ENCODE measurements at places on chromosomes 13 and 19.

GRCh38 chr19:1168572-1169410 lies 5.3 kb downstream of the SBNO2 start:
- DNase-seq: peak; percentile 90

- DNase-seq: peak; percentile 57
Observed at GRCh38 chr19:47228168-47228936, 2.6 kb downstream of the BBC3 start.

- DNase-seq: no peak
Observed at GRCh38 chr19:19742773-19743172, 9.9 kb upstream of the ZNF14 start.

DNA sequence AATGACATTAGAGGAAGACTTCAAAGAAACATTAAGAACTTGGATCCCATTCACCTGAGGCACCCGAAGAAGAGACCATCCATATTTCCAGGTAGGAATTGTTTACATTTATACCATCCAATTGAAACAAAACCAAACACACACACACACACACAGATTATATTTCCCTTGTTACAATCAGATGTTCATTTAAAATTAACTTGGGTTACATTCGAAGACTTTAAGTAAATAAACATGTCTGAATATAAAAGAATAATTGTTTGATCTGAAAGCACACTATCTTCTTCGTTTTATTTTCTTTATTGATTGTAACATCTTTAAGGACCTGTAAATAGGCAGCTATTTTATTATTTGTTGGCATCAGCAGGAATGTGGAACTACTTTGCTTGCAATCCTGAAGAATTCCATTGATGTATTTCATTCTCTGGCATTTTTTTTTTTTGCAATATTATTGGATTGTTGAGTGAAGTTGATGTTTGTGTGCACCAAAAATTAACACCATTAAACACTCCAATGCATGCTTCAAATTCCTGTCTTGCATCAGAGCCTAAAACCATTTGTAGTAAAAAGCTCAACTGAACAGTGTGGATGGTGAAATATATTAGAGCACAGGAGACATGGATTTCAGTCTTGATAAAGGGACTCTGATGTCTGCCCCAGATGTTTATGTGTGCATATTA lies 85.3 kb upstream of the FRY start:
- DNase-seq: peak; percentile 78

- DNase-seq: peak; percentile 62
Observed at GRCh38 chr19:5578097-5578846, 10.5 kb upstream of the TINCR start.

DNA sequence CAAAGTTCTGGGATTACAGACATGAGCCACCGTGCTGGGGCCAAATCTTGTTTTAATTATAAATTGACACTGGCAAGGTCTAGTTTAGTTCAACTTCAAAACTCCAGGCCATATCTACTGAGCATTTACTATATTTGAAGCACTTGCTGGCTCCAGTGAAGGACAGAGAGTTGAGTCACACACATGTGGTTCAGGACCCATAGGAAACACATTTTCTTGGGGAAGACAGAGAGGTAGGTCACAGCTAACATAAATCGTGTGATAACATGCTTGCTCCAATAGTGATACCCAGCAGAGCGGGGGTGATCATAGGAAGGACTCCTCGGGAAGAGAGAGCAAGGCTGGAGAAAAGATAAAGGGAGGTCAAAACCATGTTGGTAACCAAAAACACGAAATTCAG lies 170.6 kb upstream of the TSC22D1 start:
- DNase-seq: peak; percentile 28

GRCh38 chr19:12244370-12244769 lies 50.3 kb downstream of the ZNF44 start:
- peak; percentile 1 for DNase-seq

DNA sequence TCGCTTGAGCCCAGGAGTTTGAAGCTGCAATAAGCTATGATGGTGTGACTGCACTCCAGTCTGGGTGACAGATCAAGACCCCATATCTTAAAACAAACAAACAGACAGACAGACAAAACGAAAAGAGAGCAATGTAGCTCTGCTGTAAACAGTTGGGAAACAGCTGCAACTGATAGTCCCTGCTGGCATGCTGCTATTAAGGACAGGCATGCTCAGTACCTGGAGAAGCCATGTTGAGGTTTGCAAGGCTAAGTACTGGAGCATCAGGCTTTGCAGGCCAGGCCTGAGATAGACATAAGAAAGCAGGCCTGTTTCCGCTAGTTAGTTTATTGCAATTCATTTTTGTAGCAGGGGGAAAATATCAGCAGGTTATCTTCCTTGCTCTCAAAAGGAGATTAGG lies 16.2 kb upstream of the OBI1 start:
- no peak for DNase-seq

DNA sequence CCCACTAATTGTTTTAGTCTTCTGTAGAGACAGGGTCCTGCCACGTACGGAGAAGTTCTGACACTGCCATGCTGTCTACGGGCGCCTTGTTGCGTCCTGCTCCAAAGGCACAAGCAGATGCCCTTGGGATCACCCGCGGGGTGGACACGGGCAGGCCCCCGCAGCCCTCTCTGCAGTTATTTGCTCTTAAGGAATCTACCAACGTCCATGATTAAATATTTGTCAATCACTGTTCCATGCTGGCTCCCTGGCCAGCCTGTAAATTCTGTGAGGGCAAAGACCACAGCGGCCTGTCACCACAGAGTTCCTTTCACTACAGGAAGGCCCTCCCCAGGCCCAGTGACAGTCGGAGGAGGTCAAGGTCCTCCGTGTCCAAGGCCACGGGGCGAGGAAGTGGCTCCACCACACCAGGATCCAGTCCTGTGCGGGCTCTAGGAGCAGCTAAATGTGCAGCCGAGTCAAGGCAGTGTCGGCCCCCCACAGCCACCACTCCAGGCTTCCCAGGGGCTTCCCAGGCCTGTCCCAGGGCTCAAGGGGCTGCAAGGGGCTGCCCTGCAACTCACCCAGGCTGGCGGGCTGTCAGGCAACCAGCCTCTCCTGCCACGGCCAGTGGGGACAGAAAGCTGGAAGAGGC lies 2.1 kb downstream of the RNF126 start:
- DNase-seq: no peak

GRCh38 chr13:95571941-95572340 lies 19.4 kb downstream of the CLDN10 start:
- DNase-seq: no peak

DNA sequence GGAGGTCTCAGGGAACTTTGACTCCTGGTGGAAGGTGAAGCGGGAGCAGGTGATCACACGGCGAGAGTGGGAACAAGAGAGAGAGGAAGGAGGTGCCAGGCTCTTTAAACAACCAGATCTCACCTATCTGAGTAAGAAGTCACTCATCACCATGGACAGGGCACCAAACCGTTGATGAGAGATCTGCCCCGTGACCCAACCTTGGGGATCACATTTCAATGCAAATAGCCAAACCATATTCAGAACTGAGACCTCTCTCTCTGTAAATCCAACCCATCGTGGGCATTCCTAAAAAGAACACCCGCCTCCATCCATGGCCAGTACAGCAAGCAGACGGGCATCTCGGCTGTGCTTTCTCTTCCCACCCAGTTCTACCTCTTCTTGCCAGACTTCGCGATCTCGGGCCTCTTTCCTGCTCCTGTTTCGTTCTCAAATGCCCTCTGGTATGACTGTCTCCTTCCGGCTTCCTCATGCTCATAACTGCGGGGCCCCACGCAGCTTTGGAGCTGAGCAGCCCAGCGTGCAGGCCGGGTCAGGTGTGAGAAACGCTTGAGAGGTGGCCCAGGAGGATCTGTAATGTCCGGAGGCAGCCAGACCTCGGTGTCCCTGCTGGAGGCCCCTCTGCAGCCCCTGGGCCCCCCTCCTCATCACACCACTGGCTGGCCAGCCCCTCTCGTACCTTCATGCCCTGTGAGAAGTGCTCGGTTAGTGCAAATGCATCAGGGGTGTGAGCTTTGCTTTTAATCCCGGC lies 97.0 kb upstream of the GPR183 start:
- DNase-seq: no peak

DNA sequence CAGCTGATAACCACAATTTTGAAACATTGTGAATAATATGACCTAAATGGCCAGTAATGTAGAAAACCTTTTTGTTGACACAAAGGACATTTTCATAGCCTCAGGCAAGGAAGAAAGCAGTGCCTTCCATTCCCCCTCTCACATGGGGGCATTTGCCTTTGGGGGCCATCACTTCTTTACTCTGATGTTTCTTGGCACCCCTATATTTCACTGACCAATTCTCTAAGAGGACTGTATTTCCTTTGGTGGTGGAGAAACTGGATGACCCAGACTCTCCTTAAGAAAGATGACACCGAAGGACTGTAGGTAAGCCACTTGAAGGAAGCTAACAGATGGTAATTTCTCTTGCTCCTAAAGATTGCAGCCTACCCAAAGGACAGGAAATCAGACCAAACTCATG lies 254.6 kb downstream of the DCLK1 start:
- DNase-seq: peak; percentile 11

- DNase-seq: no peak
Observed at GRCh38 chr19:36198119-36198518, 16.3 kb downstream of the ZNF565 start.

DNA sequence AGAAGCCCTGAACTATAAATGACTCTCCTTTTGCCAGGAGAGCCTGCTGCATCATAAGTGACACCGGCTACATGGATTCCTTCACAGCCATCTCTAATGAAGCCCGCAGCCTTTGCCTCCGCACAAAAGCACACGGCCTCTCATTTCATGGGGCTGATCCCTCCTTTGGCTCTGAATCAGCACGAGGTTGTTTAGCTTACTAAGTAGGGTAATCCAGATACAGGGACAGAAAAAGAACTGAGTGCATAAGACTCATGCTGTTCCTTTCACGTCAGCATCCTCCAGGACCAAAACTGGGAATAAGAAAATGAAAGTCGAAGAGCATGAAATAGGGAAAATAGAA lies 136.3 kb downstream of the DCT start:
- peak; percentile 18 for DNase-seq

- no peak for DNase-seq
Observed at GRCh38 chr13:109816112-109816807, 29.9 kb upstream of the IRS2 start.

- peak; percentile 88 for DNase-seq
Observed at GRCh38 chr13:110392510-110393240, 85.6 kb downstream of the COL4A2 start.

GRCh38 chr19:41753936-41754529 lies 1.3 kb upstream of the CEACAM6 start:
- peak; percentile 45 for DNase-seq

DNA sequence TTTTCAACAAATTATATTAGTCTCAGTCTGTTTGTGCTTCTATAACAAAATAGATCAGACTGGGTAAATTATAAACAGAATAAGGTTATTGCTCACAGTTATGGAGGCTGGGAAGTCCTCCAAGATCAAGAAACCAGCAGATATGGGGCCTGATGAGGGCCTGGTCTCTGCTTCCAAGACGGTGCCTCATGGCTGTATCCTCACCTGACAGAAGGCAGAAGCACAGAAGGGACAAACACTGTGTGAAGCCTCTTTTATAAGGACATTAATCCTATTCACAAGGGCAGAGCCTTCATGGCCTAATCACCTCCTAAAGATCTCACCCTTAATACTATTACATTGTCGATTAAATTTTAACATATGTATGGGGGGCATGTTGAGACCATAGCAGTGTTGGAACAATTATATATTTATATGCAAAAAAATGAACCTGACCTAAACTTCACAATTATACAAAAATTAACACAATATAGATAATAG lies 12.7 kb downstream of the F10 start:
- no peak for DNase-seq

- DNase-seq: peak; percentile 93
Observed at GRCh38 chr19:2549701-2550191, 73.8 kb downstream of the GADD45B start.

GRCh38 chr19:4518345-4519171 lies at the start of gene PLIN4:
Gene PLIN4 (minus strand): TSS chr19:4518486. CDS start chr19:4518272, 214 bp downstream.
- no peak for DNase-seq

DNA sequence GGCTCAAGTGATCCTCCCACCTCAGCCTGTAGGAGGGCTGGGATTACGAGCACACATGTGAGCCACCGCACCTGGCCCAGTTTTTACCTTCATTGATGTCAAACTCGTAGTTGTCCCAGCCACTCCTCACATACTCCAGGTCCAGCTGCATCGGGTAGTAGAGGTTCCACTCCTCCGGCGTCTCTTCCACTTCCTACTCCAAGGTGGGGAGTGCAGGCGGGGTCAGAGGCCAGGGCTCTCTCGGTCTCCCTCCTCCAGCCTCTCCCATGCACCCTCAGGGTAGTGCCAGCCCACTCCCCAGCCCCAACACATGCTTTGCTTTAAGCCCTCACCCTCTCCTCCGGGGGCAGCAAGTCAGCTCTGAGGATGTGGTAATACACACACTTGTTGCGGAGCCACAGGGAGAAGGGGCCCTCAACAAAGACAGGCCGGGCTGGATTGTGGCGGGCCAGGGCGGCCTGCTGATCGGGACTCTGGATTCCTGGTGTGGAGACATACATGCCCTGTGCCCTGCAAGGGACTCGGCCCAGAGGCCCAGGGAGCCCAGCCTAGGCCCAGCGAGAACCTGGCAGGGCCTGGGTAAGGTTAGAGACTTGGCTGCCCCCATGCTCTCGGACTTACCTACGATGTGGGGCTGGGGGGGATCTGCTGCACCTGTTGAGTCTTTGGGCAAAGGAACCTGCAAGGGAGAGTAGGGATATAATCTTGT lies 1.9 kb upstream of the ZNF653 start:
- DNase-seq: no peak

DNA sequence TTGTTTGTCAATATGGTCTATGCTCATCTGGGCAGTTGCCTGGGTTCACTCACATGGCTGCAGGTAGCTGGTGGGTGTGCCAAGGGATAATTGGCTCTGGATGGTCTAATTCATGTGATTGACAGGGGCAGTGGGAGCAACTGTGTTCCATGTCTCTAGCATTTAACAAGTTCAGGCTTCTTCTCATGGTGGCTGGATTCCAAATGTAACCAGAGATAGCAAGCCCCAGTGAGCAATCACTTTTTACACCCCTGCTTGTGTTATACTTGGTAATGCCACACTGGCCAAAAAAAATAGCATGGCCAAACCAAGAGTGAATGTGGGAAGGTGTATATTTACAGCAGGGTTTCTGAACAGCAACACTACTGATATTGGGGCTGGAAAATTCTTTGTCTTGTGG lies 89.6 kb upstream of the TNFSF11 start:
- DNase-seq: no peak

- DNase-seq: peak; percentile 11
Observed at GRCh38 chr19:31304831-31305312, 44.4 kb downstream of the TSHZ3 start.

- no peak for DNase-seq
Observed at GRCh38 chr13:98416408-98416807, 160.5 kb downstream of the STK24 start.

- peak; percentile 44 for DNase-seq
Observed at GRCh38 chr19:48330012-48330681, 4.8 kb downstream of the EMP3 start.
